ENCODE measurements at places on chromosomes 3 and 15. TPM values are rescaled to one million over a fixed set of nuclear protein-coding genes. Genes with fewer than 3 reads are reported as not detected.

The LRRC31 gene
- total RNA-seq: 12.4 TPM

The CDAN1 gene
- 16.5 TPM for total RNA-seq

DNA sequence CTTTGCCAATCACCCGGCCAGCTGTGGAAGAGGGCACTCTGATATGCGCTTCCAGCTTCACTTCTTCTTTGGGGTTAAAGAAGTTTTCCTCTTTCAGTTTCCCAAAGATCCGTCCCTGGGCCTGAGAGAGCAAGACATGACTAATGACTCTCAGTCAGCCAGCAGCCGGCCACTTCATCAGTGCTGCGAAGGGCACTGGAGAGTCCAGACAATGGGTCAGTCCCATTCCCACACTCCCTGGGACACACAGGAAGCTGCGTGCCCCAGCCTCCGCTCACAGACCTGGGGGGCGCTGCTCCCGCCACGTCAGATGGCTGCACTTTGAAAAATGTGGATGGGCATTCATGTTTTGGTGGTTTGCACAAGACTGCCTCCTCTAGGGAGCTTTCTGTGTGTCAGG is 63.3 kb downstream of the SENP2 start:
- no peak overlapping the region for H3K4me3 ChIP-seq
- no peak for DNase-seq
- H3K4me1 ChIP-seq: no peaks in the 10 kb centered on the region
- H3K36me3 ChIP-seq: no peaks in the 10 kb centered on the region

GRCh38 chr3:127426444-127427153 is 138.8 kb upstream of the PRR20G start:
- no peak overlapping the region for H3K27ac ChIP-seq
- no peak for DNase-seq
- H3K4me3 ChIP-seq: no peak overlapping the region
- no peaks in the 10 kb centered on the region for H3K4me1 ChIP-seq
- no peaks in the 10 kb centered on the region for H3K27me3 ChIP-seq
- H3K36me3 ChIP-seq: no peaks in the 10 kb centered on the region

- no peak overlapping the region for H3K4me3 ChIP-seq
- H3K36me3 ChIP-seq: no peaks in the 10 kb centered on the region
- no peak for DNase-seq
These were observed 163.9 kb upstream of the SMAD3 start for GRCh38 chr15:66901336-66902100.

- H3K27ac ChIP-seq: no peak overlapping the region
- no peaks in the 10 kb centered on the region for H3K36me3 ChIP-seq
- no peak for DNase-seq
- H3K27me3 ChIP-seq: no peaks in the 10 kb centered on the region
- no peak overlapping the region for H3K4me3 ChIP-seq
- peaks cover 12% of the 10 kb centered on the region for H3K4me1 ChIP-seq
These were observed 119.0 kb downstream of the AKAP13 start for GRCh38 chr15:85499371-85499887.

DNA sequence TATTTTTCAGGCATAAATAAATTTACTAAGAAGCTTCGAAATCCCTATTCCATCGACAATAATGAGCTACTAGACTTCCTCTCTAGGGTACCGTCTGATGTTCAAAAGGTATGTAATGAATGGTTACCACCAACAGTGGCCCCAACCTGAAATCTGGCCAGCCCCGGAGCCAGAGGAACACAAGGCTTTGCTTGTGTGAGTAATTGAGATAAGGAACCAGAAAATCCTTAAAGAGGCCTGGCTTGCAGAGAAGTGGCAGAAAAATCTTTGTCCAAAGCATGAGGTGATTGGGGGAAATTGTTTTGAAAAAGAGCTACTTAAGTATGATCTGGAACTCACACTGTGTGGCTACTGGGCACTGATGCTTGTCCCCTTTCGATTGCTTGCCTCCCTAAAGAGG is 245.3 kb downstream of the MCTP2 start:
- no peak overlapping the region for H3K27ac ChIP-seq
- DNase-seq: no peak
- no peaks in the 10 kb centered on the region for H3K36me3 ChIP-seq
- no peaks in the 10 kb centered on the region for H3K27me3 ChIP-seq
